GM12892 (cell line): ENCODE measurements at places on chromosomes 13 and 19.

- no peak for DNase-seq
Observed at GRCh38 chr13:73274147-73274546, 215.3 kb downstream of the KLF5 start.

GRCh38 chr19:44776402-44777096, 1.1 kb upstream of the CBLC start:
- DNase-seq: no peak

DNA sequence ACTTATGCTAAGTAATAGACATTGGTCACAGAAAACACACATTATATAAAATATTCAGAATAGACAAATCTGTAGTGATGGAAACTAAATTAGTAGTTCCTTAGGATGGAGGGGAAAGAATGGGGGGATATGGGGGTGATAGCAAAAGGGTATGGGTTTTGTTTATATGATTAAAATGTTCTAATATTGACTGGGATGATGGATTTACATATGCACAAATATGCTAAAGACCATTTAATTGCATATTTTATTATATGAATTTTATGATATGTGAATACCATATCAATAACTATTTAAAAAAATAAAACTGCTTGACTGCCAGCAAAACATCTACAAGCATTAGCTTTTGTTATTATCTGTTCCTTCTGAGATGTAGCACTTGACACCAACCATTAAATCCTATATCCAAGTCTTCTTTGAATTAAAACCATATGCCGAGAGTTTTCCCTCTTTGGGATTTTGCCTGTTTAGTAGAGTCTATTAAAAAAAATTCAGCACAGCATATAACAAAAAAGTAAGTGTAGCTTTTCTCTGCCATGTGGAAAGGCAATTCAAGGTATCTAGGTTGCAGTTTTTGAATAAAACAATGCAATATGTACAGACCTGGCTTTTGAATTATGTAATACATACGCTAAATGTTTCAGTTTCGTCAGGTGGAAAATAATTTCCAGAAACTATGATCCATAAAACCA, 2584.1 kb upstream of the PCDH20 start:
- DNase-seq: no peak

DNA sequence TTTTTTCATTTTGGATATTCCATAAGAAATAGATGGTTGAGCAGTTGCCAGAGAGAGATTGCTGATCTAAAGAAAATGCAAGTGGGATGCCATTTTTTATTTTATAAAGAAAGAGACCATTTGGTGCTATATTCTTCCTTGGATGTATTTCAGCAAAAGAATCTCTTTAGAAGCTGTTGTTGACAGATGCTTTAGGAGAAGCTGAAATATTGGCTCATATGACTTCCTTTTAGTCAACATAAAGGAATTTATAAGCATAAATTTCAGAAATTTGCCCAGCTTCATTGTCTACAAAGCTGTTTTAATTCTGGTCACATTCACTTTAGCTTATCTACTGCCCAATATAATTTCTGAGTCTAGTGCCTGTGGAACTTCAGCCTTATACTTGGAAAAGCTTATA, 36.9 kb downstream of the POLR1D start:
- DNase-seq: no peak

DNA sequence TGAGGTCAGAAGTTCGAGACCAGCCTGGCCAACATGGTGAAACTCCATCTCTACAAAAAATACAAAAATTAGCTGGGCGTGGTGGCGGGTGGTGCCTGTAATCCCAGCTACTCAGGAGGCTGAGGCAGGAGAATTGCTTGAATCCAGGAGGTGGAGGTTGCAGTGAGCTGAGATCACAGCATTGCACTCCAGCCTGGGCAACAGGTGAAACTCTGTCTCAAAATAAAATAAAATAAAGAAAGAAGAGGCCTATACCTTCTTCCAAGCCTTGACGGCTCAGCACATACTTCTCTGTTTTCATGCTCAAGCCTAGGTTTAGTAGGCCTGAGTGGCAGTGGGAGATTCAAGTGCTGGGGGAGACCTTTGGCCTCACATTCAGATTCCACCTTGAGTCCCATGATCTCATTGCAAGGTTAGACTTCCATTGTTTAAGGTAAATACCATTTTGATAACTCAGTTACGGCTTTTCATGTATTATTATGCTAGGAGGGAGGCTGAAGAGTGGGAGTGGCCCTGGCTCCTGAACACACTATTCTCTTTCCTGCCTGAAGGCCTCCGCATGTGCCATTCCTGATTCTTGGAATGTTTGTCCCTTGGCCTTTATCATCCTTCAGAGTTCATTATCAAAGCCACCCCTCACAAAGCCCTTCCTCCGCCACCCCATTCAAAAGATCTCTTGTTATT, 1.6 kb upstream of the SPINT2 start:
- no peak for DNase-seq

DNA sequence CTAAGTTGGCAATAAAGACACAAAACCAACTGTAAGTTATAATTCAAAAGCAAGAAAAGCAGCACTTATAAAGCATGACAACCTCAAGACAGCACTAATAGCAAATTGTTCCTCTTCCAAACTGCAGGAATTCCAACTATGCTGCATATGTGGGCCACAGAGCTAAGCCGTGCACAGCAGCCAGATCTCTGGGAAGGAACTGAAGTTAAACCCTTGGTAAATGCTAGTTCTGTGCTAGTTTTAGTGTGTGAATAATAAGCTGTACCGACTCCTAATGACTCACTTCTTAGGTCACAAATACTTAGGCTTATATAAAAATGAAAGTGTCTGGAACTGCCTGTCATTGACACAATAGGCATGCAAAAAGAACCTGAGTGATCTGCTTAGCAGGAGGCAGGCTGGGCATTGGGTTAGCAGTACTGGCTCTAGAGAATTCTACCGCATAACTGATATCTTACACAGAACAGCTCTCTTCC, 21.2 kb upstream of the GTF3A start:
- no peak for DNase-seq

- DNase-seq: no peak
Observed at GRCh38 chr13:42626176-42626860, 52.4 kb downstream of the TNFSF11 start.

GRCh38 chr13:114074671-114075315, 57.6 kb downstream of the RASA3 start:
- no peak for DNase-seq

DNA sequence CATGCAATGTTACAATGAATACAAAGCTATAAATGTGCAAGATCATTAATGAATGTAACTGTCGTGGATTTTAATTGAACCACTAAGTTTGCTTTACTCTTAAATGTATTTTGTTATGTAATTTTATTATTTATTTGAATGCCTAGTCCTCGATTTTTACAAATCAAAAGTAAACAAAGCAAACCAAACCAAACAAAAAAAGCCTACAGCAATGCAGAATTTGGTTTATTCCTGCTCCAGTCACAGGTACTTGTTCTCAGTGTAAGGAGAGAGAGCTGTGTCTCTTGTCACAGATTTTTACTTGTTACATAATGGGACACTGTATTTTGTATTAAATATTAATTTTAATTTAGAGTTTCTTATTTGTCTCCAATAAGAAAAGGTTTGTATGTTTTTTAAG, 584.3 kb upstream of the SLITRK6 start:
- DNase-seq: no peak

DNA sequence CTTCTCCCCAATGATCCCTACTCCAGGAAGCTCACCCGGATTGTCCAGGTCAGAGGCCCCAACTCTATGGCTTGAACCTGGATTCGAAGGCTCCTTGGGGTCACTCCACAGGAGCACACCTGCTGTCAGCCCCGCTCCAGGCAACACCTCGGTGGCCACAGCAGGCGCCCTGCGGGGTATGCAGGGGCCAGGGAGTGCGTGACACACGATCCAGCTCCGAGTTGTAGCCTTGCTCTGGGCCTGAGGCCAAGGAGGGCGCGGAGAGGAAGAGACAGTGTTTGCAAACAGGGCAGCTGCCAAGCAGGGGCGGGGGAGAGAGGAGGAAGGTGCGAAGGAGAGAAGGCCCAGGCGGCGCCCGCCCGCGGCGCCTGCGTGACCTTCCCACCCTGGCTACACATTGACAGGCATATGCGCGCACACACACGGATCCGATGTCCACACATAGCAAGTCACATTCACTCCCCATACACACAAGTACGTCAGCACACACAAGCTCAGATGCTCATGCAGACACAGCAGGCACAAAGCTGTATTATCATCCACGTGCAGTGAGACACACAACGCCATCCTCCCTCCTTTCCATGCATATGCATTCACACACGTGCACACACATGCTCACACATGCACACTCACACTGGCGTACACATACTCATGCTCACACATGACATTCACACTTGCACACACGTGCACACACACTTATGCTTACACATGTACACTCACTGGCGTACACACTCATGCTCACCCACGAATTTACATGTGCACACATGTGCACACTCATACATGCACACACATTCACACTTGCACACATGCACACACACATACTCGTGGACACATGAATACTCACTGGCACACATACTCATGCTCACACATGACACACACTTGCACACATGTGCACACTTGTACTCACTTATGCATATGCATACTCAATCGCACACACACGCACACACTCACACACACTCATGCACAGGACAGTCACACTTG, 10.4 kb downstream of the SBK2 start:
- DNase-seq: no peak

DNA sequence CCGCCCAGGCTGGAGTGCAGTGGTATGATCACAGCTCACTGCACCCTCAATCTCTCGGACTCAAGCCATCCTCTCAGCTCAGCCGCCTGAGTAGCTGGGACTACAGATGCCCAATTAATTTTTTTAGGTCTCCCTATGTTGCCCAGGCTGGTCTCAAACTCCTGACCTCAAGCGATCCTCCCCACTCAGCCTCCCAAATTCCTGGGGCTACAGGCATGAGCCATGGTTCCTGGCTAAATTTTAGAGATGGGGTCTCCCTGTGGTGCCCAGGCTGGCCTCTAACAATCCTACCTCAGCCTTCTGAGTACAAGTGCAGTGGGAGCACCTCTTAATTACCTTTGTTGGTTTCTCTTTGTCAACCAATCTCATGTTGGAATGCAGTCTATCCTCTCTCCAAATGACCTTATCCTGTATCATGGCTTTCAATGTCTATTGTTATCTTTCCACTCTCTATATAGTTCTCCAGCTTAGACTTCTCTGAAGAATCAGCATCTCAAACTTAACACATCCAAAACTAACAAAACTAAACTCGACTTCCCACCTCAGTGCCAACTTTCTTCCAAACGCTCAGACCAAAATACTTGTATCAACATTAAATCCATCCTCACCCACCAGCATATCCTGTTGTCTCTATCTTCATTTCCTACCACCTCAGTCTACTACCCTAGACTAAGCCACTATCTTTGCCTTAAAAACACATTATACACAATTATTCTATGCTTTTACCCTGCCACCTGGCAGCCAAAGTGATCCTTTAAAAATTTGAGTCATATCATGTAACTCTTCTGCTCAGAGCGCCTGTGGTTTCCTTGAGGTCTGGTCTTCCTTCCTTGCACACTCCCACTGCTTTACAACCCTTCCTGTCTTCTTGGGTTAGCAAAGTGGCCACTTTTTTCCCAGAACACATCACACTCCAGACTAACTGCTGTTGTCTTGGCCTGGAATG, 6.7 kb downstream of the TPT1 start:
- DNase-seq: no peak

DNA sequence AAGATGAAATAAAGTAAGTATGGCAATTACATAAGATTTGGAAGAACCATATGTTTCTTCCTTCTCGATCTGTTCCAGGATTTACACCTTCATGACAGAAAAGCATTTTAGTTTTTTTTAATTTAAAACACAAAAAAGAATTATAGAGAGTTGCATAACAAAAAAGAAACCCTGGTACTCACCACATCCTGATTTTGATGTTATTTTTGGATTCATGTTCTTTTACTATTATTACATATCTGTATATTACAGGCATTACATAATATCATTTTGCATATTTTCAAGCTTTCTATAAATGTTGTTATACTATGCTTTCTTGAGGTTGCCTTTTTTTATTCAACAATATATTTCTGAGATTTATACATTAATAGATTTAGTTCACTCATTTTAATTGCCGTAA, 6.7 kb upstream of the KATNAL1 start:
- no peak for DNase-seq

GRCh38 chr13:78770601-78771000, 111.6 kb upstream of the OBI1 start:
- no peak for DNase-seq

GRCh38 chr13:28474491-28475134, 20.3 kb downstream of the FLT1 start:
- no peak for DNase-seq

DNA sequence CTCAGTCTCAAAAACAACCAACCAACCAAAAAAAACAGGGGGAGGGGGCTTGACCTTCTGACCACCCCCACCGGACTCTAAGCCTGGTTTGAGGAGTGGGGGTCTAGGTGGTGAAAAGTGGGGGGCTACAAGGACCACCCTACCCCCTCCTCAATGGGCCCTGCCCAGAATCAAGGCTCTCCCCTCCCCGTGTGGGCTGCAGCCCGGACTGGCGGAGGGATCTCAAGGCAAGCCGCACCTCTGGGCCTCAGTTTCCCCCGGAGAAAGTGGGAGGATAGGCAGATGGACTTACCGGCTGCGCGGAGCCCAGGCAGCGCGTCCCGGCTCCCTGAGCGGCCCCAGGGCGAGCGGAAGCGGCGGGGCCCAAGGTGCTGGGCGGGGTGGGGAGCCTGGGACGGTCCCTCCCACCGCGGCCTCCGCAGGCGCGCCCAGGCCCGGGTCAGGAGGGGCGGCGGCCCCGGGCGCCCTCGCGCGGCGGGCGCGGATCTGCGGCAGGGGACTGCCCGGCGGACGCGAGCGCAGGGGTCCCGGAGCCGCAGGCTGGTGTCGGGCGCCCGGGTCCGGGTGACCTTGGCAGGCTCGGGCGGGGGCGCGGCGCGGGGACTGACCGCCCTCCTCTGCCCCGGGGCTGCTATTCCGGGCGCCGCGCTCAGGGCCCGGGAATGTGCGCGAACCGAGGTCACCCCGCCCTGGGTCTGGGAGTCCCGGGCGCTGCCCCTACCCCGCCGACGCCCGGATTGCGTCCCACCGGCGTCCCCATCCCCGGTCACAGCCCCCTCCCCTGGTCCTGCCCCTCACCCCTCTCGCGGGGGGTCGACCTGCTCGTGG, at the start of gene ADAMTSL5:
ADAMTSL5 (minus strand) TSS at position 349 of the 828 bp plus-strand sequence. CDS start 2,076 bp downstream, outside the sequence.
- DNase-seq: peak; percentile 85

DNA sequence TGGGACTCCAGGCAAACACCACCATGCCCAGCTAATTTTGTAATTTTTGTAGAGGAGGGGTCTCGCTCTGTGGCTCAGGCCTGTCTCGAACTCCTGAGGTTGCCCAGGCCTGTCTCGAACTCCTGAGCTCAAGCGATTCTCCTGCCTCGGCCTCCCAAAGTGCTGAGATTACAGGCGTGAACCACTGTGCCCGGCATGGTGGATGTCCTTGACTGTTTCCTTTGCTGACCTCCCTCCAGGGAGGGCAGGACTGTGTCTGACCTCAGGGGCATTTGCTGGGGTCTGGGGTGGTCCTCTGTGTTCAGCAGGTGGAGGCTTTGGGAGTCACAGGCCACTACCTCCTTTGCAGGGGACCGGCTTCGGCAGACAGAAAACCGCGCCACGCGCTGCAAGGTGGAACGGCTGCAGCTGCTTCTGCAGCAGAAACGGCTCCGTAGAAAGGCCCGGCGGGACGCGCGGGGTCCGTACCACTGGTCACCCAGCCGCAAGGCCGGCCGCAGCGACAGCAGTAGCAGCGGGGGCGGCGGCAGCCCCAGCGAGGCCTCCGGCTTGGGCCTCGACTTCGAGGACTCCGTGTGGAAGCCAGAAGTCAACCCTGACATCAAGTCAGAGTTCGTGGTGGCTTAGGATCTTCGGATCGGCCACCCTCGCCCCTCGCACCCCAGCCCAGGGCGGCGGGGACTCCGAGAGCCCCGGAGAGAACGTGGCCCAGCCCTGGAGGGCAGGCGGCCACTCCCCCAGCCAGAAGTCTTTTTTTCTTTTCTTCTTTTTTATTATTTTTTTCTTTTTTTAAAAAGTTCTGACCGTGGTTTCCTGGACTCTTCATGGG, 8.5 kb downstream of the MIDN start:
- DNase-seq: no peak

- no peak for DNase-seq
Observed at GRCh38 chr19:18762125-18763023, 28.7 kb downstream of the COMP start.
